ENCODE measurements at places on chromosomes 6 and 20. TPM values are rescaled to one million over a fixed set of nuclear protein-coding genes. Genes with fewer than 3 reads are reported as not detected.

Gene BTN1A1
- not detected for total RNA-seq

Gene RBM12
- total RNA-seq: 105 TPM

Gene RBM24
- 69.4 TPM for total RNA-seq

Gene COX4I2
- total RNA-seq: 5.1 TPM

Gene FOXC1
- total RNA-seq: 3.0 TPM

Gene PROCR
- total RNA-seq: 96.2 TPM

Gene PRDM13
- total RNA-seq: not detected

Gene TPMT
- total RNA-seq: 6.7 TPM

Gene CPXM1
- total RNA-seq: 20.0 TPM

Gene PROKR2
- not detected for total RNA-seq

Gene BPIFB2
- total RNA-seq: not detected

Gene LST1
- not detected for total RNA-seq

Gene KHDRBS2
- not detected for total RNA-seq

Gene RNF217
- 23.1 TPM for total RNA-seq

Gene OR2H1
- total RNA-seq: not detected

Gene LRRN4
- not detected for total RNA-seq

Gene OPRM1
- total RNA-seq: not detected

Gene IPCEF1
- total RNA-seq: 3.1 TPM

Gene PPP1R3G
- total RNA-seq: 0.26 TPM

Gene ISM1
- not detected for total RNA-seq

Gene OR12D3
- not detected for total RNA-seq

Gene GNL1
- total RNA-seq: 104 TPM

Gene TCP11
- not detected for total RNA-seq

Gene POU3F2
- total RNA-seq: not detected

Gene RAD21L1
- not detected for total RNA-seq

Gene ZSCAN31
- total RNA-seq: 3.5 TPM

Gene CDKAL1
- 51.7 TPM for total RNA-seq

Gene PREP
- 9.7 TPM for total RNA-seq

Gene ZNF391
- total RNA-seq: 5.9 TPM

Gene RALGAPB
- total RNA-seq: 57.0 TPM

Gene SLA2
- not detected for total RNA-seq

Gene OR2B6
- total RNA-seq: not detected

Gene CDSN
- not detected for total RNA-seq

Gene PPP1R3D
- 7.9 TPM for total RNA-seq

Gene NRSN1
- total RNA-seq: not detected

Gene PDE7B
- total RNA-seq: 15.4 TPM

Gene PAK5
- not detected for total RNA-seq

Gene DLL1
- 24.3 TPM for total RNA-seq

Gene GOPC
- total RNA-seq: 30.1 TPM

Gene WFDC12
- total RNA-seq: not detected

Gene SNAP25
- 19.6 TPM for total RNA-seq

Gene LGSN
- total RNA-seq: not detected

Gene TNFRSF6B
- total RNA-seq: 4.1 TPM

Gene TCEA2
- total RNA-seq: 21.5 TPM

Gene GNRH2
- total RNA-seq: not detected

Gene LCA5
- total RNA-seq: 18.0 TPM

Gene SASH1
- 68.6 TPM for total RNA-seq

Gene PHACTR1
- 2.4 TPM for total RNA-seq

Gene PMEPA1
- total RNA-seq: 41.1 TPM

Gene C6orf118
- not detected for total RNA-seq

Gene CAPN11
- not detected for total RNA-seq
